ENCODE measurements at places on chromosomes 1 and 21.
A peak's percentile ranks its signal among the peaks of the same experiment; 100 is the strongest.

GRCh38 chr1:2990376-2991115 lies 30.7 kb upstream of the ACTRT2 start:
- DNase-seq = no peak

DNA sequence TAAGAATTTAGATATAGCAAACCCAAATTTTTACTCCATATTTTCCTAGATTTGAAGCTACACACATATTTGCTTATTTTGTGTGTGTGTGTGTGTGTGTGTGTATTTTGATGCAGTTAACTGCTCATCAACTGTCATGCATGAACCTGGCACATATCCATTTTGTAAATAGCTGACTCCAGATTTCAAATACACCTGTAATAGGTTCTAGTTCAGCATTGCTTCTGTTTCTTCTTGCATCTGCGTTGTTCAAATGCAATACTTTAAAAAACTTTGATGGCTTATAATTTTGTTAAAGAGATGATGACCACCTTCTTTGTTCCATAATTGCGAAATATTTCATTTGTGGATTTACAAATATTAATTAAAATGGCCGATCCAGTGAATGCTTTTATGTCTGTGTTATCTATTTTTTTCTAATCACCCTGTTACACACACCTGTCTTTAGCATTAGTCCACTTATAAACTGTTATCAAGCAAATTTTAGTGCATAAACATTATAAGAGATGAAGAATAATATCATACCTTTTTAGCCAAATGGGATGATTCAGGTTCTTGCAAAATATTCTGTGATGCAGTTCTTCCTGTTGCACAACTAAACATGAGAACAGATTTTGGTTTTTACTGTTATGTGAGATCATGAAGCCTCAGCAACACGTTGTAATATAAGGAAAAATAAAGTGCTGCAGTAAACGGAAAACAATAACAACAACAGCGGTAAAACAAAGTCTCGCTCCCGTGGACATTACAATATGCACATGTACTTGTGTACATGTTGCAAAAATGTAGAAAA lies 12.7 kb upstream of the S100A11 start:
- DNase-seq = no peak

- DNase-seq = no peak
Measured at GRCh38 chr1:8364528-8365442, 46.9 kb downstream of the SLC45A1 start.

GRCh38 chr1:61318319-61319125 lies 236.2 kb downstream of the NFIA start:
- no peak for DNase-seq

GRCh38 chr1:160374306-160375110 lies 7.6 kb downstream of the NHLH1 start:
- DNase-seq = no peak

GRCh38 chr1:51189421-51190073 lies 46.5 kb upstream of the RNF11 start:
- DNase-seq = peak; percentile 56

GRCh38 chr1:23810818-23811540 lies 10.4 kb upstream of the GALE start:
- DNase-seq = peak; percentile 70

DNA sequence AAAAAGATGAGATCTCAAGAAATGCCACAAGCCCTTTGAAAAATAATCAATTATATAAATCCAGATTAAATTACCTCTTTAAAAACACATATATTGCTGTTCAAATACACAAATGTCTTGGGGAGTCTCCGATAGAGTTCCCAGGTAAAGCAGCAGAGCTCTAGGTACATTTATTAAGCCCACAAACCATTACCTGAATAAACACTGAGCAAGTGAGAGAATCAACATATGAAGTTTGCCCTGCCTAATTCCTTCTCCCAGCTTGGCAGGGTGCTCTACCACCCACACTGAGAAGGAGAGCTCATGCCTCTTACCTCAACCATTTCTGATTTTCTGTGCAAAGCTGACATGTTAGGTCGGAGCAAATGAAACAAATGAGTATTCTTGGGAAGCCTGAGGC lies 402.4 kb downstream of the KCNH1 start:
- DNase-seq = no peak

- no peak for DNase-seq
Measured at GRCh38 chr1:170666541-170667254, 2.8 kb downstream of the PRRX1 start.

DNA sequence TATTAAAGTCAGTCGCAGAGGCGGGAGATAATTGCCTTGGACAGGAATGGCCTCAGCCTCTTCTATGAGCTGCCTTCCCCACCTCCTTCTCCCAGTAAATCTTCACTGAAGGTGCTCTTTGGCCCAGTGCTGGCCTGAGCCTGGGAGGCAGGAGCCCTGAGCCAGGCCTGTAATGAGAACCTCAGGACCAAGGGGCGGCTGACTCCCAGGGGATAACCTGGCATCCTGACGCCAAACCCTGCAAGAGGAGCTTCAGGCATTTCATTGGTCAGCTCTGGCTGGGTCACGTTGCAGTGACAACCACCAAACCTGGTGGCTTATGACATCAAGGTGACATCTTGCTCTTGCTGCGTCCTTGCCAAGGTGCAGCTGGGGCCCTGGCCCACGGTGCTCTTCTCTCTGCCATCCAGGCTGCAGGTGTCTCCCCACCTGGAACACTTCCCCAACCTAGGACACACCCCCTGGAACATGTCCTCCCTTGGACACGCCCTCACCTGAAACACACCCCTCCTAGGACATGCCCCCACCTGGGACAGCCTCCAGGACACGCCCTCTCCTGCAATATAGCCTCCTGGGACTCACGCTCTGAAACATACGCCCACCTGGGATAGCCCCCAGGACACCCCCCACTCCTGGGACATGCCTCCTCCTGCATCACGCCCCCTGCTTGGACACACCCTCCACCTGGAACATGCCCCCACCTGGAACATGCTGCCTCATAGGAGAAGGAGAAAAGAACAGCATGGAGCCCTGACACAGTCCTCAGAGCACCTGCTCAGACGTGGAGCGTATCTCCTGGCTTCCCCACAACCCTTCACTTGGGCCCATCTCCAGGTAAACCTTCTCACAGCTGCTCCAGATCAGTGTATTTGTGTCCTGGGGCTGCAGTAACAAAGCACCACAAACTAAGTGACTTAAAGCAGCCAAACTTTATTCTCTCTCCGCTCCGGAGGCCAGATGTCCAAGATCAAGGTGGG lies 333.6 kb downstream of the NPHP4 start:
- DNase-seq = no peak

GRCh38 chr1:37647281-37647680 lies 12.6 kb upstream of the RSPO1 start:
- no peak for DNase-seq

- no peak for DNase-seq
Measured at GRCh38 chr1:60255565-60255964, 182.0 kb upstream of the C1orf87 start.

- no peak for DNase-seq
Measured at GRCh38 chr1:89545264-89546038, 20.8 kb downstream of the LRRC8B start.

DNA sequence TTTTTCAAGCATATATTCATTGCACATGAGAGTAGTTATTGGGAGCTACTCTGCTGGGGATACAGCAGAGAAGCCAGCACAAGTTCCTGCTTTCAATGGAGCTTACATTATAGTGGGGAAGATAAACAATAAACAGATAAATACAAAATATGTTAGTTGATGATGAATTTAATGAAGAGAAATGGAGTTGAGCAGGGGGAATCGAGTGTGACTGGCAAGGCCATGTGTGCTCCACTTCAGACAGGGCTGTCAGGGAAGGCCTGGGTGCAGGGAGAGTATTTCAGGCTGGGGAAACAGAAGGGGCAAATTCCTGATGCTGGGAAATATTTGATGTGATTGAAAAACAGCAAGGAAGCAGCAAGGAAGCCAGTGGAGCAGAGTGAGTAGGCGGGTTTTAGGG lies 21.2 kb upstream of the BRDT start:
- DNase-seq = no peak

DNA sequence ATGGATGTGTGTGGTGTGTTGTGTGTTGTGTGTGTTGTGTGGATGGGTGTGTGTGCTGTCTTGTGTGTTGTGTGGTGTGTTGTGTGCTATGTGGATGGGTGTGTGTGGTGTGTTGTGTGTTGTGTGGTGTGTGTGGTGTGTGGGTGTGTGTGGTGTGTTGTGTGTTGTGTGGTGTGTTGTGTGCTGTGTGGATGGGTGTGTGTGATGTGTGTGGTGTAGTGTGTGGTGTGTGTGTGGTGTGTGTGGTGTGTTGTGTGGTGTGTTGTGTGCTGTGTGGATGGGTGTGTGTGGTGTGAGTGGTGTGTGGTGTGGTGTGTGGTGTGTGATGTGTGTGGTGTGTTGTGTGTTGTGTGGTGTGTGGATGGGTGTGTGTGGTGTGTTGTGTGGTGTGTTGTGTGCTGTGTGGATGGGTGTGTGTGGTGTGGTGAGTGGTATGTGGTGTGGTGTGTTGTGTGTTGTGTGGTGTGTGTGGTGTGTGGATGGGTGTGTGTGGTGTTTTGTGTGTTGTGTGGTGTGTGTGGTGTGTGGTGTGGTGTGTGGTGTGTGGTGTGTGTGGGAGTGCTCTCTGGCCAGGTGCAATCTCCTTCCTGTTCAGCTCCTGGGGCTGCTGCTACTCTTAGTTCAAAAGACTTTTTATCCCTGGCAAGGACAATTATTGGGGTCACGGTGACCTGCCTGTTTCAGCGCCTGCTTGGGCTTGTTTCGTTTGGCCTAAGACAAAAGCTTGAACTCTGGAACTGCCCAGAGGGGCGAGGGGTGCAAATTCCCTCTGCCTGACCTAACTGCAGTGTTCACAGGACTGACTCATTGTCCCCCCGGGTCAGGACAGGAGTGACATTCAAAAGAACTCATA lies 101.1 kb downstream of the UBIAD1 start:
- DNase-seq = no peak

GRCh38 chr1:237673631-237674030 lies 217.1 kb downstream of the ZP4 start:
- DNase-seq = no peak

- no peak for DNase-seq
Measured at GRCh38 chr1:24540906-24541710, 14.8 kb upstream of the NCMAP start.

GRCh38 chr1:33429856-33430691 lies 821 bp downstream of the PHC2 start:
- no peak for DNase-seq

Measured in CD4-positive, alpha-beta T cell treated with Interleukin-21 for 1 hour (primary cell).